ENCODE measurements at places on chromosomes 7 and 10.
A peak's percentile ranks its signal among the peaks of the same experiment; 100 is the strongest.

- DNase-seq: no peak
Measured at GRCh38 chr10:131188494-131188893, 123.0 kb downstream of the TCERG1L start.

GRCh38 chr7:46444256-46444655 is 523.2 kb upstream of the IGFBP3 start:
- DNase-seq: no peak

GRCh38 chr7:107627002-107627401 is 33.6 kb upstream of the SLC26A4 start:
- no peak for DNase-seq

GRCh38 chr10:42955493-42955889 is 121.4 kb upstream of the RET start:
- DNase-seq: no peak

DNA sequence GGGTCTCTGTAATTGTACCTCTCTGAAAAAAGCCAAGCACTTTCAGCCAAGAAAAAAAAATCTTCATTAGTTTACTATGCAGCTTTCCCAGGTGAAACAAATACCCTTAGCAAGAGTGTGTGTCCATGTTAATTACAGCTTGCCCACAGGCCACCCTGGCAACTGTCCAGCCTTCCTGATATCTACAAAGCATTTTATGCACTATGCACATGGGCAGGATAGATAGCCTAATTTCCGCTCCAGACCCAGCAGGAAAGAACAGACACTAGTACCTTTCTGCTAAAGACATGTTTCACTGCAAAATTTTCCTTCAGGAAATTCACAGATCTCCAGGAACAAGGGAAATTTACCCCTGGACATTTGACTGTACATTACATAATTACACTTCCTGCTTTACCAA is 24.4 kb downstream of the CACNA2D1 start:
- no peak for DNase-seq

GRCh38 chr7:28800150-28800549 is 158.0 kb downstream of the TRIL start:
- no peak for DNase-seq

DNA sequence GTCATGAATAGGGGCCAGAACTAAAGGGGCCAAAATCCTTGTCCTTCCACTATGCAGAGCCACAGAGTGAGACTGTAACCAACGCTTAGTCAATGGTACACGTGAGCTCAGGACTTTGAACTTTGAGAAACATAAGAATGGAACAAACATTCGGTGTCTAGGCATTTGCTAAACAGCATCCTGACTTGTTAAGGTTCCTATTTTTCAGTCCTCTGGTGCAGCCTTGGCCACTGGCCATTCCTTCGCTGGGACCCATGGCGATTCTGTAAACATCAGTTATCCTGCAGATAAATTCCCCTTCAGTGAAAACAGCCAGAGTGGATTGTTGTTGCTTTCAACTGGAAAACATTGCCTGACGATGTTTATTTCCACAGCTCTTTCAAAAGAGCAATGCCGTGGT is 266.8 kb downstream of the SORCS1 start:
- no peak for DNase-seq

DNA sequence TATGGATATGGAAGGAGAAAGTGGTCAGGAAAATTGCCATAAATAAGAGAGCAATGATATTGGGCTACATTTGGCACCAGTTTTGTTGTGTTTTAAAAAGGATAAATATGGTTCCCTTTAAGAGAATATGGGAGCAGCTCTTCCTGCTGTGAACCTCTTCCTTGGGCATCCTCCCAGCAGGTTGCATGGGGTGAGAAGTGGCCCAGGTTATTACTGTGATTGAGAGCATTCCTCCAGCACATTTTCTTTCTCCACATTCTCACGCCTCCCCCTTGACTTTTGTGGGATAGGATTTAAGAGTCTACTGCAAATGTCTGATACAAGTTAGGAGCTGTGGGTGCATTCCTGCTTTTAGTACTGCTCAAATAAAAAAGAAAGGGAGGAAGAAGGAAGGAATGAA is 214.8 kb downstream of the POU6F2 start:
- no peak for DNase-seq

- DNase-seq: no peak
Measured at GRCh38 chr10:29692121-29692539, 57.4 kb upstream of the SVIL start.

- no peak for DNase-seq
Measured at GRCh38 chr7:112855227-112855626, 65.0 kb upstream of the TMEM168 start.

- DNase-seq: no peak
Measured at GRCh38 chr10:130864961-130865818, 446.3 kb downstream of the TCERG1L start.

DNA sequence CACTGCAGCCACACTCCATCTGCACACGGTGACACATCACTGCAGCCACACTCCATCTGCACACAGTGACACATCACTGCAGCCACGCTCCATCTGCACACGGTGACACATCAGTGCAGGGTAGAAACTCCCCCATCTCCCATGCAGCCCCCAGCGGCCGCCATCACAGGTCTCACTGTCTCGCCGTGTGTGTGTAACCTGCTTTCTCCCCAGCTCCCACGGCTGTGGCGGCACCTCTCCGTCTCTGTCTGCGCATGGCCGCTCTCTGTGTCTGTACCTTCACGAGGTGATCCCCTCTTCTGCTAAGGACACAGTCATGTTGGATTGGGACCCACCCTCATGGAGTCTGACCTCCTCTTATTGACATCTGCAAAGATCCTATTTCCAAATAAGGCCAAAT is 527.4 kb downstream of the PTPRN2 start:
- no peak for DNase-seq

GRCh38 chr10:33008499-33009243 is 50.6 kb upstream of the ITGB1 start:
- peak; percentile 73 for DNase-seq

DNA sequence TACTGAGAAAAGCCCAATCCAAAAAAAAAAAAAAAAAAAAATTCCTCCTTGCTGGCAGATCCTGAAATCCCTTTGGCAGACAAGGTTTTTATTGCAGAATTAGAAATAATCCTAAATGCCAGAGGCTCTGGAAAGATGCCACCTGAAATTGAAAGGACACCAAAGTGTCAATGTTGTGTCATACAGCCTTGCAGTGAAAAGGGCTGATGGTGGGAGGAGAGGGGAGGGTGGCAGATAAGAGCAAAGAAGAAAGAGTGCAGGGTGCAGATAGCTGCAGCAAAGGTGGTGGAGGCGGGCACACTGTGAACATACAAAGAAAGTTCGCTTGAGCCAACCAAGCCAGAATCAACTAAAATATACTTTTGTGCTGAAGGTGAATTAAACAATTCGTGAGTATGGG is 8.2 kb upstream of the OPTN start:
- no peak for DNase-seq

- no peak for DNase-seq
Measured at GRCh38 chr10:115981081-115981480, 291.9 kb downstream of the GFRA1 start.

GRCh38 chr7:130970196-130970595 is 236.2 kb upstream of the KLF14 start:
- no peak for DNase-seq

GRCh38 chr7:142866361-142867096 is 11.7 kb downstream of the EPHB6 start:
- DNase-seq: peak; percentile 29

DNA sequence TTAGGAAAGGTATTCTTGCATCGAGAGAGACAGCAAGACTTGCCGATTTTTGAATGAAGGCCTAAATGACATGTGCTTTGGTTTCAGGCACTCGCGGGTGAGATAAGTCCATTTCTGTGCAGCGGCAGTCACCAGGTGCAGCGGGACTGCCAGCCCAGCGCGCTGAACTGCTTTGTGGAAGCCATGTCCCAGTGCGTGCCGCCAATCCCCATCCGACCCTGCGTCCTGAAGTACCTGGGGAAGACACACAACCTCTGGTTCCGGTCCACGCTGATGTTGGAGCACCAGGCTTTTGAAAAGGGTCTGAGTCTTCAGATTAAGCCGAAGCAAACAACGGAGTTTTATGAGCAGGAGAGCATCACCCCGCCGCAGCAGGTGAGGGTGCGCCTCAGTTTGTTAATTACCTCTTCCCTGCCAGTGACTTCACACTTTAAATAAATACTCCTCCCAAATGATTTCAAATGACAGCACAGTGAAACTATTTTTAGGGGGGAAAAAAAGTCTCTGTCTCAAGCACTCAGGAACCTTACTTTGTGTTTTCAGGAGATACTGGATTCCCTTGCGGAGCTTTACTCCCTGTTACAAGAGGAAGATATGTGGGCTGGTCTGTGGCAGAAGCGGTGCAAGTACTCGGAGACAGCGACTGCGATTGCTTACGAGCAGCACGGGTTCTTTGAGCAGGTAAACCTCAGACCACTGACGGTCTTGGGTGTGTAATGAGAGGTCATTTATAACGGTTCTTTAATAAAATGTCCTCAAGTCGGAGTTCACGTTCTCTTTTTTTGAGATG is 98.3 kb downstream of the TRRAP start:
- DNase-seq: no peak
